ENCODE measurements at places on chromosomes 5 and 9.

GRCh38 chr5:18802336-18802735 lies 1168.1 kb downstream of the TAF11L14 start:
- no peak for DNase-seq

DNA sequence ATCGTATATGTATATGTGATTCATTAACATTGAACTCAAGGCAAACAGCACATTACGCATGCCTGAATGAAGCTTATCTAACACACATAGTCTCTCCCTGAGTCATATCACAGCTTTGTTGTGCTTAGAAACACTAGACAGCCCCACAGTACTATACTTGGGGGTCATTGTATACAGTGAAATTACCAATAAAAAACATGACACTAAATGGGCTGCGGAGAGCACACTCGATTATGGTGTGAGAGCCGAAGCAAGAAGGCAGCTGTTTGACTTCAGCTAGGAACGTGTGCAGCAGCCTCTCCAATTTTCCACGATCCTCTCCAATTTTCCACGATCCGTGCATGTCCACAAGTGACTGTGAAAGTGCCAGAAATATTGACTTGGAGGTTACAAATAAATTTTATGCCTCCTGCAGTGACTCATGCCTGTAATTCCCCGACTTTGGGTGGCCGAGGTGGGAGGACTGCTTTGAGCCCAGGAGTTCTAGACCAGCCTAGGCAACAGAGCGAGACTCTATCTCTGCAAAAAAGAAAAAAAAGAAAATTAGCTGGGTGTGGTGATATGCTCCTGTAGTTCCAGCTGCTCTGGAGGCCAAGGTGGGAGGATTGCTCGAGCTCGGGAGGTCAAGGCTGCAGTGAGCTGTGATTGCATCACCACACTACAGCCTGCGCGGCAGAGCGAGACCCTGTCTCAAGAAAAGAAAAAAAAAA lies 102.4 kb downstream of the DAPK1 start:
- DNase-seq: no peak

- DNase-seq: no peak
These were observed 34.8 kb upstream of the SMARCA2 start for GRCh38 chr9:1980387-1980786.

- no peak for DNase-seq
These were observed 111.9 kb downstream of the FBN2 start for GRCh38 chr5:128426090-128426534.

DNA sequence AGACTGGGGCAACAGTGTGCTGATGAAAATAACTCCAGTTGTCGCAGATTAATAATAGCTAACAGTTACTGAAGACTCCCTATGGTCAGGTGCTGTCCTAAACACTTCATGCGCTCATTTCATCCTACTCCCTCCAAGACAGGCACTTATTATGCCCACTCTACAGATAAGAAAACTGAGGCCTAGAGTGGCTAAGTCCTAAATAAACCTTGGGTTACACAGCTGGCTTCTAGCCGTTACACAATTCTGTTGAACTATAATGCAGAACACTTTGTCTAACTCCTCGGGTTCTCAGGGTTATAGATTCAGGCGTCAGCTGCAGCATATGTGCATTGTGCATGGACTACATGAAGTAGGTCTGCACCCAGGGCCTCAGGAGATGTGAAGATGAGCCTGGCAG lies 103.9 kb downstream of the DAPK1 start:
- DNase-seq: no peak

- DNase-seq: no peak
These were observed 108.2 kb upstream of the VCAN start for GRCh38 chr5:83363111-83363885.

DNA sequence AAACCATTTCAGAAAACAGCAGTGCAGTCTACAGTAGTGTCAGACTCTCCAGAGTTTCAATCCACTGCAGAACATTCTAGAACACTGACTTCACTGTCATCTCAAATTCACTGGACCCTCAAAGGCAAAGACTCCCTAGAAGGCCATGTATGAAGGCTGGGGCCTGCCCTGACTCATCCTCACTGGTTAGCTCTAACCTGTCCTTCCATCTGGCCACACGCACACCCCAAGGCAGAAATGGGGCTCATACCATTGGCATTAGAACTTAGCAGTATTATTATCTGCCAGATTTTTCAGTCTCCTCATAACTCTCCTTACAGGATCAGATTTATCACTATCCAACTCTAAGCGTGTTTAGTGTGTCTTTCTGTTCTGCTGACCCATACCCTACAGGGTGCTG lies 20.4 kb downstream of the S1PR3 start:
- DNase-seq: no peak

GRCh38 chr9:109496841-109497225 lies 1.3 kb downstream of the PTPN3 start:
- DNase-seq: no peak

GRCh38 chr9:16252616-16253015 lies 617.9 kb downstream of the BNC2 start:
- no peak for DNase-seq

DNA sequence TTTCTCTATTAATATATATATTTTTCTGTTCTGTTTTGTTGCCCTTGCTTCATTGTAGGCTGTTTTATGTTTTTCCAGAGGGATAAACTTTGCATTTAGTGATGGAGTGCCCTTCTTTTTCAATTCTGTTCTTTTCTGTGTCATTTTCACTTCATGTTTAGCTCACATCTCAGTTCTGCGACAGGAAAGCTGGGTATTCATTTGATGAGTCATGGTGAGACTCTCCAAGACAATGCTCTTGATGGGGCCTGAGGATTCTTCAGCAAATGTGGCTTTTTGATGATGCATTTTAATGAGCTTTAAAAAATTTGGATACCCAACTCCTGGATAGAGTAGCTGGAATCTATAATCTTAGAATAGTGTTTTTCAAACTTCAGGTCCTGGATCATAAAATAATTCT lies 56.5 kb upstream of the SPATA31D4 start:
- DNase-seq: no peak

DNA sequence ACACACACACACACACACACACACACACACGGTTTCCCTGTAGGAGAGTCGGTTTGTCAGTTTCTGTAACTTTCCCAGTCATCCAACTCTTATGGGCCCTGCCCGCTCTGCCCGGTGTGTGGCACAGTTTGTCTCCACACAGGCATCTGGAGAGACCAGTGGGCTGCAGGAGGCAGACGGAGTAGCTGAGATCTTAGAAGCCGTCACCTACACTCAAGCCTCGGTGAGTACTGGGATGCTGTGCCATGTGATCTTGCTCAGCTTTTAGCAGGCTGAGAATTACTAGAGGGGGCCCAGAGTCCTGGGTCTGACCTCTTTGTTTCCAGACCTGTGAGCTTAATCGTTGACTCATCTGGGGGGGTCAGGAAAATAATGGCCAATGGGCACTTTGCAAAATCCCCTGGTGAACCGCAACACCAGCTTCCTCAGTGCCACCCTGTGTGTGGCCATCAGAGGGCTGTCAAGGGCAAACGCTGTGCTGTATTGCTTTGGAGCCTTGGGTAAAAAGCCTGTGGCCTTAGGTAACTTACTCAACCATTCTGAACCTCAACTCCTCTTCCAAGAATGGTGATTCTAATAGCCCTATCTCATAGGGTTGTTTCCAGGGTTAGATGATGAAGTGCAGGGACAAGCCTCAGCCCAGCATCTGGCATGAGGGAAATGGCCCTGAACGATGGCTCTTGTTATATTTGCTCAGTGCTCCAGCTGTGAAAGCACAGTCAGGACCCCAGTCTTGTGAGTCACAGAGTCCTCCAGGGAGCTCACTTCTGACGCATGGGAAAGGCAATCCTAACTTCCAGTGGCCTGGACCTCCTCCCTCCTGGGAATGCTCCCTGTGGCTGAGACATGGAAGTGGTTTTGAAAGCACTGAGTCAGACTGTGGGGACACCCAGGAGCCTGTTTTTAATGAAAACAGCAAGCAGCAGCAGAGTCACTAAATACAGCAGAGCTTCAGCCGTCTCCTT lies 45.6 kb downstream of the COL15A1 start:
- DNase-seq: peak; percentile 96

DNA sequence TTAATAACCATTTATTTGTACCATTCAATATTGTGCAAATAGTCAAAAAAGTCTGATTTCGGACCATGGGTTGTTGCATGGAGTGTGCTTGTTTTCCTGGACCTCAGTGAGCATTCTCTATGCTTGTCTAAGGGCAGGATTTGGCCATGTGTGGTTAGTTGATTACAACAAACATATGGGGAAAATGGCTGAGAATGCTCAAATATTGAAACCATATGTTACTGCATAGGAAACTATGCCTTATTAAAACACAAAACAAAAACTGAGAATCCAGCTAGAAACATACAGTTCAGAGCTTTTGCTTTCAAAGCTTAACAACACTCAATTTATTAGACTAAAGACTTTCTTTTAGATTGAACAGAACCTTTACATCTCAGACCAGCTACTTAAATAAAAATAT lies 928.3 kb downstream of the NR2F1-AS1 start:
- DNase-seq: peak; percentile 42

DNA sequence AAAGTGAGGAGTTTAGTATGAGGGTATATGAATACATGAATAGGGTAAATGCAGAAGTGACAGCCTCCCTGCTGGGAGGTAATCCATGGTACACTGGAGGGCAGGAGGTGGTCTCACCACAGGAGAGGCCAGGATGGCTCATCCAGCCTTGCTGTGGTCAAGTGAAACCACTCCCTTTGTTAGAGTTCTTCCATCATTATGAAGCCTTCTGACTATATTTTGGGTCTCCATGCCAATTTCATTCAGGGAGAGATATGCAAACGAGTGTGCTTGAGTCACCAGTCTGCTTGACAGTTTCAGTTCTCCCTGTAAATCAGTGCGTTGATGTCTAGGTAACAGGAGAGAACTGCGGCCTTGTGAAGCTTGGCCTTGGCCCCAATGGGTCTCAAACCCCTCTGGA lies 16.4 kb downstream of the PPP3R2 start:
- no peak for DNase-seq

GRCh38 chr9:73038613-73039012 lies 85.8 kb upstream of the ALDH1A1 start:
- DNase-seq: peak; percentile 16

- no peak for DNase-seq
These were observed 34.1 kb upstream of the EFNA5 start for GRCh38 chr5:107704681-107705401.
